ENCODE measurements at places on chromosomes 5 and 9.

DNA sequence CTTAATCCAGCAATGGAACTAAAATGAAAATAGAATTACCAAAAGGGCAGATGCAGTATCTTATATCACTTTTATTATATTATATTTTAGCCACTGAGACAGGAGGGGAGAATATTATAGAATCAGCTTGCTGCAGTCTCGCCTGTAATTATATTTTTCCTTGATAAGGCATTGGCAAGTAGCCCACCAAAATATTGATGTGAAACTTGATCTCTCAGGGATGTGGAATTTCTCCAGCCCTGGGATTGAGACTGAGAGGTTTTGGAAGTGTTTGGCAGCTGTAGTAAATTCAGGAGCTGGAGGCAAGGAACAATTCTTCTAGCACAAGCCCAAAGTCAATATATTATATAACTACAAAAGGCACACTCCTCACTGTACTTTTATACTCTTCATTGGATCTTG lies 142.1 kb upstream of the ADAMTSL1 start:
- DNase-seq, result no peak

DNA sequence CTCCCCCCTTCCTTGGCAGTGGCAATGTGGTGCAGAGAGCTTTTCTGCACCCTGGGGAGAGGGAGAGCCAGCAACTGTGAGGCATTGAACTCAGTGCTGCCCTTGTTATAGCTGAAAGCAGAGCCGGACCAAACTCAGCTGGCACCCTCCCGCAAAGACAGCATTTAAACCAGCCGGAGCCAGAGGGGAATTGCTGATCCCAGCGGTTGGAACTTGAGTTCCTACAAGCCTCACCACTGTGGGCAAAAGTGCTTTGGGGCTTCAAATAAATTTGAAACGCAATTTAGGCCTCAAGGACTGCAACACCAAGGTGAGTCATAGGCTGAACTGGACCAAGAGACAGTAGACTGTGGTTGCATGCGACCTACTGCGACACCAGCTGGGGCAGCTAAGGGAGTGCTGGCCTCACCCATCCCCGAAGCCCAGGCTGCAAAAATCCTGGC lies 207.6 kb upstream of the CDKN2B start:
- DNase-seq, result no peak

GRCh38 chr5:72353046-72353445 lies 32.9 kb downstream of the PTCD2 start:
- no peak for DNase-seq

GRCh38 chr5:77906806-77907205 lies 130.7 kb upstream of the TBCA start:
- no peak for DNase-seq

DNA sequence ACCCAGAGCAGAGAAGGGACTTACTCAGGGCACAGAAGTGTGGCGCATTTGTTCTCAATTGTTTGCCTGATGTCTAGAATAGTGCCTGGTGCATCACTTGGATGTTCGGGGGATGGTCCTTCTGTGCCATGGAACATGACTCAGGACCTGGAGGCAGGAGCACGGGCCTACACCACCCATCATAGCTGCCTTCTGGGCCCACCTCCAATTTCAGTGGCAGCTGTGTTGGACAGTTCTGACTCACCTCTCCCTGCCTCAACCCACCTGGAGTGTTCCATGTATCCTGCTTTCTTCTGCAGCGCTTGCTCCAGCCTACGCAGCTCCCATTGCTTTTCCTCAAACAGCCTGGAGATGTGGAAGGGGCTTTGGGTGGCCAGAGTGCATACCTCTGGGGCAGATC lies 12.5 kb upstream of the CXCL14 start:
- DNase-seq, result no peak

DNA sequence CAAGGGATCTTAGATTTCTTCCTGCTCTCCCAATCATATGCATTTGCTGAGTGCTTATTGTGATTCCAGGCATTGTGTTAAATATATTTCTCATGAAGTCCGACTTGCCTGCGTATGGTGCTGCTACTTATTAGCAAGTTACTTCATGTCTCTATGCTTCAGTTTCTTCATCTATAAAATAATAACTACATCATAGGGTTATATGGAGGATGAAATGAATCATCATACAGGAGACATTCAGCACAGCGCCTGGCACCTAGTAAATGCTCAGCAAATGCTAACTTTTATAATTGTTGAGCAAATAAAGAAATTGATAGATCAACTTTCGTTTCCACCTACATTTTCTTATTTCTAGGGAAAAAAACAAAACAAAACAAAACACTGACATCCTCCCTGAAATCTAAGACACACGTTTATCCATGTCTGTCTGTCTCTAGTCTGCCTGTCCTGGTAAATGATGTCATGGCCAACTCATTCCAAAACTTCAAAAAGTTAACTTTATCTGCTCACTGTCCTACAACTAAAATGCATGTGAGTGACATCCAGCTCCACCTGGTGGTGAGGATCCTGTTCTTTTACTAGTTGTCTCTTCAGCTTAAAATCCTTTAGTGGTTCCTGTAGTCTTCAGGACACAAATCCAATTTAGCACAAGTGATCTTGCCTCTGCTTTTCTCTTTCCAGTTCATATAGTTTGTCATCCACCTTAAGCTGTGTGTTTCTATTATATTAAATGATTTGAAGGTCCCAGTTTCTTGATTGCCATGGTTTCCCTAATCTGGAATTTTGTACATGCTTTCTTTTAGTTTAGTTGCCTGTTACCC lies 27.7 kb downstream of the PPP3R2 start:
- DNase-seq, result peak; percentile 6

- DNase-seq, result no peak
Observed at GRCh38 chr9:89350988-89351557, 32.8 kb downstream of the SECISBP2 start.

- no peak for DNase-seq
Observed at GRCh38 chr5:98768160-98768959, 5.1 kb upstream of the RGMB start.

DNA sequence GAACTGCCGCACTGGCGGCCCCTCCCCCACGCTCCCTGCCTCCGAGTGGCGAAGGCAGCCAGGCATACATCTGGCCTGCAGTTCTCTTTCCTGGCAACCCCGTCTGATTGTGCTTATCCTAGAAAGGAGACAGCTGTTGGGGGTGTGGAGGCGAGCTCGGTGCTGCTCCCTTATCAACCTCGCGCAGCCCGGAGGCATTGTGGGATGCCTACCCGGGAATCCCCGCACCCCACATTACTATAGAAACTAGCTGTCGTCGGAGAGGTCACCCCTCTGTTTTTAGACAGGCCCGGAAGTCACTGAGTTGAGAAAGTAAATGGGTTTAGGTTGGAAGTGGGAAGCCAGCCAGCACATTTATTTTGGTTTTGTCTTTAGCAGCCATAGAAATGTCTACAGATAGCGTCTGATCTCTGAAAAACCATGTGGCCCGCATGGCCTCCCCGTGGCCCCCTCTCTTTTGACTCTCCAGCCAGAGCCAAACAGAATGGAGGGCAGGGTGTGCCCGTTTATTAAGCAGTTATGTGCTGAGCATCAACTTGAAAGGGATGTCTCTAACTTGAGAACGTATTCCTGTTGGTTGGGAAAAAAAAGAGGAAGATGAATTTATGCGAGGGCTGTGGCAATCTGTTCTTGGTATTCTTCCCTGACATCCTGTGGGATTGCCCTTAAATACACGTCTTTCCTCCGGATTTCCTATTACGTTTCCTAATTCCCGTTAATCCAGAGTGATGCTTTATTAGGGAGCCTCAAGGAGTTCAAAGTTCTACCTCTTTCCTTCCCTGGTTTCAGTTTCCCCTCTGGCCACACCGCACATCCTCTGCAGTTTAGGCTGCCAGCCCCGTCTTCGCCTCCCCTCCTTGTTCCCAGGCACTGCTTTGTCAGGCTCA lies 3.9 kb downstream of the STC2 start:
- no peak for DNase-seq

DNA sequence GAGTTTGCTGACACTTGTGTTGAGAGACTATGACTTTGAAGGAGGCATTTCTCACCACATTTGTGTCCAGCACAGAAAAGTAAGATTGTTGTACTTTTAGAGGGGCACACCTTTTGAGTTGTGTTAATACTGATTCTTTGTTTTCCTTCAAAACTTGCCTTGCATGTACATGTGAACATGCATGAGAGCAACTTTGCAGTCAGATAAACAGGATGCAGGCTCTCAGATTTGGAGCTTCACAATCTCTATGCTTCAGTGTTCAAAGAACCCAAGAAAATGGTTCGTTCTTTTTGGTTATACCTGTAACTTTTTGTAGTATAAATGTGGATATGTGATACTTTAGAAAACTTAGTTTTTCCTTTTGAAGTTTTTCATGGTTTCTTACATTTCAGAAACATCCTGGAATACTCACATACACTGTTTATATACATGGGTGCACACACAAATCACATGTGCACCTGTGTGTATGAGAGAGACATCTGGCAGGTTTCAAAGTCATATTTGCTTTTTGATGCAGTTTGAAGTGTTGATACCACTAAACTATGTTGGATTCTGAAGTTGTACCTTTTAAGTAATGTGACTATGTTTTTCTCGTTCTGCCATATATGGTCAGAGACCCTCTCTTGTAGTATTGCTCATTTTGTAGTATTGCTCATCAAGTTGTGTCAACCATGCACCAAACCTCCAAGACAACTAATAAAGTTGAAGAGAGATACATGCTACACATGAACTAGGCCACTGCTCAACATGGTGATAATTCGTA lies 190.7 kb downstream of the CD180 start:
- DNase-seq, result no peak

DNA sequence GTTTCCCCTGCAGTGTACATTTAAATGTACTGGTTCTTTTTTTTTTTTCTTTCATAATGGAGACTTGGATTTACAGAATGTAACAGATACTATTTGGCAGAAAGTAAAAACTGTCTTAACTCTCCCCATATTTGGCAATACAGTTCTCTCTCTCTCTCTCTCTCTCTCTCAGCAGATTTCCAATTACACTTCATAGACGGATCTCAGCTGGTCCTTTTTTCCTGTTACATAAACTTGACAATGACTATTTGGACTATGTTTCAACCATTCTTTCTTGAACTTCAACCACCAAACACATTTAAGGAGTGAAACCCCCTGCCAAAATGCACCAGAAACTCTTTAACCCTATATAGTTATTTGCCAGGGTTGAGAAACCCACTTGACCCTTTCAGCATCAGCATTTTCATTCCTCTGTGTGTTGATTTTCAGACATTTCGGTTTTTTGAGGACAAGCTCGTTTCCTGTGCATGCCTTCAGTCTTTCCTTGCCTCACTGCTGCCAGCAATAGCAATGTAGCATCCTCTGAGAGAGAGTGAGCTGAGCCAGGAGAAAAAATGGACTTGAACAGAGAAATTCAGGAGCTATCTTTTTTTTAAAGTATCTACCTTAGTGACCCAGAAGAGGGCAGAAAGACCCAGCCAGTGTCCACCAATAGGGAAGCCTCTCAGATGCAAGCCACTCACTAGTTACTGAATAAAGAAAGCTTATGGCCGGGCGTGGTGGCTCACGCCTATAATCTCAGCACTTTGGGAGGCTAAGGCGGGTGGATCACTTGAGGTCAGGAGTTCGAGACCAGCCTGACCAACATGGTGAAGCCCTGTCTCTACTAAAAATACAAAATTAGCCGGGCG lies 26.0 kb upstream of the GNA14 start:
- DNase-seq, result no peak

DNA sequence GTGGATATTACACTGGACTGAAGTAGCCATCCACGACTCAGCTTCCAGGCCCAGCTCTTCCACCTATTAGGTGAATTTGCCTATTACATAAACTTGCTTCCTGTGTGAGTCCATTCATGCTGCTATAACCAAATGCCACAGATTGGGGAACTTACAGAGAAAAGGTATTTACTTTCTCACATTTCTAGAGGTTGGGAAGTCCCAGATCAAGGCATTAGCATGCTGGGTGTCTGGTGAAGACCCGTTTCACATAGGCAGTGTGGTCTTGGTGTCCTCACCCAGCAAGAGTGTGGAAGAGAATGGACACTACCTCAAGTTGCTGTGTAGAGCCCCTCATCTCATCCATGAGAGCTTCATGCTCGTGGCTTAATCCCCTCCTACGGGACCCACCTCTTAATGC lies 282.6 kb downstream of the IRX1 start:
- DNase-seq, result no peak

DNA sequence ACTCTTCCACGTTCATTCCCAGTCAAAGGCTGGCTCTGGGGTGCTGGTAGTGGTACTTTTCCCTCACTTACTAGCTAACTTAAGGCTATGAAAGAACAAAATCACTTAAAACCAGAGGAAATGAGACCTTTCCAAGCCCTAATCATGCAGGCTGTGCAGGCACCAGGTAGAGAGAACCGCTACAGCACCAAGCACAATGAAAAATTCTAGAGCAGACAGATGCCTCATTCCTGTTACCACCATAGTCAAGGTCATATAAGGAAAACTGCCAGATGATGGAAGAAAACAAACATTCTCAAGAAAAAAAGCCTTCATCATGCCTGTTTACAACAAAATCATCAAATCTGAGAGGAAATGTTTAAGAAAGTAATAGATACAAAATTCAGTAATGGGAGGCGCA lies 374.4 kb upstream of the PDE4D start:
- DNase-seq, result no peak

DNA sequence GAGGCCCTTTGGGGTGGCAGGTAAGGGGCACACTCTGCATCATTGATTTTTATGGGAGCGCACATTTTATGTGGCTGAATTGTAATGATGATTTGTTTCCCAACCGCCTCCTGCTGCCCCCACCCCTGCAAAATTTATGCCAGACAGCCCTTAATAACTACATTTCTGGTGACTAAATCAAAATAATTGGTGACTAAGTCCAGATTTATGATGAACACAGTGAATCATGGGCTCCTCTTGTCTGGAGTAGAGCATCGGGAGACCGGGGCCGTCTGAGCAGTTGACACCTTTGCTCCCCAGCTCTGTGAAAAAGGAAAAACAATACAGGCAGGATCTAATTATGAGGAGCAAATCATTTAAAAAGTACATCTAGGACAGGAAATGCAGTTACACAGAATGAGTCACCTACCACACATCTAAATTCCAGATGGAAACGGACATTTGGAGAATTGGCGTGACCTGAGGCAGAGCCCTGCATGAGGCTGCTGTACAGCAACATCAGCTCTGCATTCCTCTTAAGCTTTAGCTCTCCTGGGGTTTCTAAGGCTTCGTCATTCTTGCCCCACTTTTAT lies 58.9 kb downstream of the DOCK2 start:
- peak; percentile 85 for DNase-seq

DNA sequence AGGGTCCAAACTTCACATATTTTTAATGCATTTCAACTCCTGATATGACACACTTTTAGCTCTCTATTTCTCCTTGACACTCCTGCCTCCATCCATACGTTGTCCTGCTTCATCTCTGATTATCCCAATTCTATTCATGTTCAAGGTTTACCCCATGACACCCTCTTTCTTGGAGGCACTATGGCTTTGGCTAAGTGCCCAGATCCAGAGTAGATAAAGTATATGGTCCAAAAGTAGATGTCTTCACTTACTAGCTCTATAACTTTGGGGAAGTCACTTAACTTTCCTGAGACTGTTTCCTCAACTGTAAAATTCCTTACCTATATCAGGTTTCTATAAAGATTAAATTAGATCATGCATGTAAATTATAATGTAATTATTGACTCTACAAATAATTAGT lies 36.1 kb downstream of the SLC22A5 start:
- DNase-seq, result no peak

DNA sequence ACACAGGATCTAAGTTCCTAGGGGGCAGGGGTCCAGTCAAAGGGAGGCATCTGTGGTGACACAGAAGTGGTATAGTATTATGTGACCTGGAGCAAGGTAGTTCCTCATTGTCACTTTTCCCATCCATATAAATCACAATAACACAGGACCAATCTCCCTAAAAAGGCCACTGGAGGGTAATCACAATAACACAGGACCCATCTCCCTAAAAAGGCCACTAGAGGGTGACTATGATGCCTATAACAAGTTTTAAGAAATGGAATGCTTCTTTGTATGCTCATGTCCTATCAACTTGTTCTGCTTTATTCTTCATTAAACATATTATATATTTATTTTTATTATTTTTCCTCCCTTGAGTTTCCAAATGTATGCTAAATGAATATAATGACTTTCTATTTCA lies 254.6 kb downstream of the ASTN2 start:
- no peak for DNase-seq

All from epithelial cell of proximal tubule (primary cell).